Pulmonary artery endothelial cell (primary cell): ENCODE measurements at places on chromosomes 12 and 14. TPM values are rescaled to one million over a fixed set of nuclear protein-coding genes. Genes with fewer than 3 reads are reported as not detected.

The IFNG-AS1 gene
- not detected in 2 replicates for total RNA-seq

The ADAMTS20 gene
- total RNA-seq = not detected in 2 replicates

The LAG3 gene
- total RNA-seq = 0.11 and 0.13 TPM in 2 replicates

The RPL10L gene
- total RNA-seq = not detected in 2 replicates

The WDR89 gene
- total RNA-seq = 14.7 and 22.7 TPM in 2 replicates

The SOAT2 gene
- total RNA-seq = not detected in 2 replicates

The RAB2B gene
- total RNA-seq = 28.3 and 39.6 TPM in 2 replicates

The FAM186B gene
- 0.11 and 0.13 TPM in 2 replicates for total RNA-seq

The ESR2 gene
- 0.13 and 0.99 TPM in 2 replicates for total RNA-seq

The FAM90A1 gene
- 0.11 TPM in 1 of 2 replicates, not detected in the other for total RNA-seq

The KLHL33 gene
- under 0.01 and 0.04 TPM in 2 replicates for total RNA-seq

The RTN1 gene
- 0.78 and 1.5 TPM in 2 replicates for total RNA-seq

The SMIM41 gene
- total RNA-seq = 0.07 and 0.21 TPM in 2 replicates

The NRL gene
- 0.33 and 0.56 TPM in 2 replicates for total RNA-seq

The TMEM132D gene
- not detected in 2 replicates for total RNA-seq

The CCDC38 gene
- total RNA-seq = not detected in 2 replicates

The AGAP2 gene
- total RNA-seq = 0.07 and 0.11 TPM in 2 replicates

The PTGDR gene
- not detected in 2 replicates for total RNA-seq

The INHBC gene
- total RNA-seq = not detected in 2 replicates

The KIF26A gene
- 5.0 and 13.4 TPM in 2 replicates for total RNA-seq

The PGF gene
- total RNA-seq = 209 and 564 TPM in 2 replicates

The CLEC9A gene
- total RNA-seq = not detected in 2 replicates

The LTBP2 gene
- 122 and 232 TPM in 2 replicates for total RNA-seq

The GPRC5D gene
- 0.11 TPM in 1 of 2 replicates, not detected in the other for total RNA-seq

The DTX3 gene
- 4.8 and 11.4 TPM in 2 replicates for total RNA-seq

The KRT8 gene
- 8.8 and 16.0 TPM in 2 replicates for total RNA-seq

The PLBD1 gene
- total RNA-seq = 0.25 and 0.40 TPM in 2 replicates

The SRP54 gene
- 73.1 and 80.2 TPM in 2 replicates for total RNA-seq

The PRB4 gene
- total RNA-seq = not detected in 2 replicates

The IQSEC3 gene
- total RNA-seq = not detected in 2 replicates

The SLC25A21 gene
- 1.2 and 2.2 TPM in 2 replicates for total RNA-seq

The GOLGA3 gene
- total RNA-seq = 102 and 140 TPM in 2 replicates

The GLS2 gene
- total RNA-seq = 0.26 and 0.28 TPM in 2 replicates

The KRT6C gene
- total RNA-seq = 0.07 TPM in 1 of 2 replicates, not detected in the other

The RFX4 gene
- total RNA-seq = not detected in 2 replicates

The SERPINA1 gene
- total RNA-seq = not detected in 2 replicates

The SLC22A17 gene
- total RNA-seq = 0.99 and 5.7 TPM in 2 replicates

The APOLD1 gene
- 3.8 and 5.6 TPM in 2 replicates for total RNA-seq

The RNASE7 gene
- total RNA-seq = not detected in 2 replicates

The ARMH4 gene
- 1.5 and 2.1 TPM in 2 replicates for total RNA-seq

The CD69 gene
- total RNA-seq = 0.14 and 0.20 TPM in 2 replicates

The CCDC197 gene
- not detected in 2 replicates for total RNA-seq

The SETD1B gene
- total RNA-seq = 1.8 and 2.5 TPM in 2 replicates

The KRT71 gene
- not detected in 2 replicates for total RNA-seq

The CCDC196 gene
- total RNA-seq = not detected in 2 replicates

The TAS2R13 gene
- total RNA-seq = 0.56 and 0.73 TPM in 2 replicates

The GALNT8 gene
- total RNA-seq = 0.40 and 2.7 TPM in 2 replicates

The KRT84 gene
- not detected in 2 replicates for total RNA-seq

The LUM gene
- total RNA-seq = 0.07 and 0.46 TPM in 2 replicates

The TC2N gene
- total RNA-seq = 0.07 TPM in 1 of 2 replicates, not detected in the other

The PTPRO gene
- not detected in 2 replicates for total RNA-seq

The PRMT5 gene
- total RNA-seq = 67.0 and 67.7 TPM in 2 replicates

The SPRYD4 gene
- 1.7 and 1.8 TPM in 2 replicates for total RNA-seq

The HCAR2 gene
- total RNA-seq = not detected in 2 replicates

The REM2 gene
- total RNA-seq = under 0.01 TPM in 1 of 2 replicates, not detected in the other
